ENCODE measurements at places on chromosomes 7 and 10.

DNA sequence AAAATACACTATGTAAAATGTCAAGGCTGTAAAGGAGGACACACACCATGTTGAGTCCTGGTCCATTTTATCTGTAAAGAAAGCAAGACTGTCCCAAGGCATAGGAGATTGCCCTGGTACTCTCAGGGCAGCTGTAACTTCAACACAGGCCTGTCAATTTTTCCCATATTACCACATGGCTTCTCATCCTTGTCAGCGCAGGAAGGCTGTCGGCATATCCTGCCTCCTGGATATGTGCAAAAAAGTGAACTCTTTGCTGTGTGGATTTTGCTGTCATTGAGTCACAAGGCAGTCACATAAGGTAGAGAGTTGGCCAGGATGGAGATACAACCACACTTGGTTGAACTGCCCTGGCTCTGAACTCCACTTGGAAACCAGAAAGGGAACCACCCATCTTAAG lies 8.7 kb downstream of the DUSP5 start:
- no peak for DNase-seq

DNA sequence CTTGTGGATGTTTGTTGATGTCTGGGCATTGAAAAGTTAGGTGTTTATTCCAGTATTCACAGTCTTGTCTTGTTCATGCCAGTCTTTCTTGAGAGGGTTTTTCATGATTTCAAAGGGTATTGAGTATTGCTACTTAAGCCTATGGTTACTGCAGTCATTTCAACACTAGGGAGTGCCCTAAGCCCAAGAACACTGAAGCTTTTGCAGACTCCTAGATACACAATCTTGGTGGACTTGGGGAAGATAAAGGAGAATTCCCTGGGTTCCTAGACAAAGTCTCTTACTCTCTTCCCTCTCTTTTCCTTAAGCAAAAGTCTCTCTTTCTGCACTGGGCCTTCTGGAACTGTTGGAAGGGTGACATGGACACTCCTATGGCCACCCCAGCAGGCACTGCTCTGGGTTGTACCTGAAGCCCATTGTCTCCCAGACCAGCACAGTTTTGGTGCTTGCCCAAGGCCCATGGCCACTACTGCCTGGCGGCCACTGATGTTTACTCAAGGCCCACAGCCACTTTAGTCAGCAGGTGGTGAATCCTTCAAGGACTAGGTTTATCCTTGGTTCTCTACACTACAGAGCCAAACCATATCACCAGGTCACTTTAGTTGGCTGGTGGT lies 24.9 kb downstream of the SAMD9 start:
- no peak for DNase-seq

- no peak for DNase-seq
Measured at GRCh38 chr7:144884896-144885295, 49.0 kb upstream of the TPK1 start.

DNA sequence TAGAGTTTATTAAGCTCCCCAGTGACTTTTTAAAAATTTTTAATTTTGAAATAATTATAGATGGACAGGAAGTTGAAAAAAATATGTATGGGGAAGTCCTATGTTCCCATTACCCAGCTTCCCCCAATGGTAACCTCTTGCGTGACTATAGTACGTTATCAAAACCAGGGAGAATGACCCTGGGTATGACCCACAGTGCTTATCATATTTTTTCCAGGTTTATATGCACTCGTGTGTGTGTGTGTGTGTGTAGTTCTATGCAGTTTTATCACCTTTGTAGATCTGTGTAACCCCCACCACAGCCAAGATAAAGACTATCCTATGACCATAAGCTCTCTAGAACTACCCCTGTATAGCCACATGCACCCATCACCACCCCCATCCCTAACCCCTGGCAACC lies 72.8 kb downstream of the TBXAS1 start:
- no peak for DNase-seq

- DNase-seq = no peak
Measured at GRCh38 chr7:108293149-108293612, 163.0 kb upstream of the LAMB4 start.

GRCh38 chr10:120508393-120508792 lies 51.4 kb downstream of the PLPP4 start:
- DNase-seq = no peak

DNA sequence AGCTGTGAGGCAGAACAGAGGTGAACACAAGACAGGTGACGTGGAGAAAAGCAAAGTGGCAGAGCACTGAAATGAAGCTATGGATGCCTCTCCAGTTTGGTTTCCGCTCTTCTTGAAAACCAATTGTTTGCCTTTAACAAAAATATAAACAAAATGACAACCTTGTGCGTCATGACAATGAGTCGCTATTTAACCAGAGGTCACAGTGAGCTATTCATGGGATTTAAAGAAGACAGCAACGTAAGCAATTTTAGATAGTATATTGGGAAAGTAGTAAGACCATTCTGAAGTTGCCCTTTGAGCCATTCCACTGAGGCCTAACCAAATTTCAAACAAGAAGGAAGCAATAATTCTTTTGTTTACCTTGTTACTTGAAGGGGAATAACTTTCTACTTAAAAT lies 15.2 kb upstream of the LRRTM3 start:
- DNase-seq = no peak
